Dermis microvascular lymphatic vessel endothelial cell (primary cell): ENCODE measurements at places on chromosomes 1 and 21.
A peak's percentile ranks its signal among the peaks of the same experiment; 100 is the strongest.

DNA sequence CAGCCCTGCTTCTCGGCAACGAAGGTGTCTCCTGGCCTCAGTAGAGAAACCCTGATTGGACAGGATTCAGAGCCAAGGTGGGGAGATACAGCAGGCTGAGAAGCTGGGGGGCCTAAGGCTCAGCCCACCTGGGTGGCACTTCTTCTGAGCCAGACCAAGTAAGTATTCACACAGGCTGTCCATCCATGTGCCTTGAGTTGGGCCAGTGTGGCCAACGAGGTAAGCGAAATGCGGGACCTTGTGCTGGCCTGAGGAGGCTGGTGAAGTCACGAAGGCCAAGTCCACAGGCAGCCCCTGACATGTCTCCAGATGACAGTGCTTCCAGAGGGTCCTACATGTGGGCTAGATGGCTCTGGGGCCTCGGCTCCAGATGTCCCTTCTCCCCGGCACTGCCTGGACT lies 91.4 kb downstream of the ITPKB start:
- no peak for DNase-seq

DNA sequence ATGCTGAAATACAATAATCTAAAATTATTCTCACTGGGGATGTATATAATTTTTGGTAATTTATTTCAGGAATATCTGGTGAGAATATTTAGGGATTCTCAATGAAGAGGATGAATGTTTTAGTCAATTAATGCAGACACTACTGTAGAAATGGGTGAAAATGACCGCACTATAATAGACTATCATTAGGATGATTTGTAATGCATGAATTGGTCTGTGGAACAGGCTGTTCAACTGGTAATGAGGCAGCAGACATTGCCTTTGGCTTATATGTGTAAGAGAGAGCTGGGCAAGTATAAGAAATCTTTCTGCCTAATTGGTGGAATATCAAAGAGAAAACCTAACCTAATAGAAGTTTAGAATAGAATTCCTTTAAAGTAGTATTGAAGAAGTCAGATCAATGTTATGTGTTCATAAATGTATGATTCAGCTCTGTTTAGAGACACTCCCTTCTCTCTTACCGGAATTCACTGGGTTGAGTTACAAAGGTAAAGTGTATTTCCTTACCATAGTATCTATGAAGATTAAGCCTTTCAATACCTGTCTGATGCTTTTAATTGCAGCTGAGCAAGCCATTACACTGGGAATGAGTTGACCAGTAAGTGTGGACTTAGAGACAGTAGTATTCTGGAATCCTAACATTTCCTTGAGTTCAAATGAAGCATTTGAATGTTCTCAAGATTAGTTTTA lies 274.5 kb downstream of the S1PR1 start:
- DNase-seq: no peak

GRCh38 chr1:175332515-175332914 lies 139.9 kb upstream of the KIAA0040 start:
- no peak for DNase-seq

DNA sequence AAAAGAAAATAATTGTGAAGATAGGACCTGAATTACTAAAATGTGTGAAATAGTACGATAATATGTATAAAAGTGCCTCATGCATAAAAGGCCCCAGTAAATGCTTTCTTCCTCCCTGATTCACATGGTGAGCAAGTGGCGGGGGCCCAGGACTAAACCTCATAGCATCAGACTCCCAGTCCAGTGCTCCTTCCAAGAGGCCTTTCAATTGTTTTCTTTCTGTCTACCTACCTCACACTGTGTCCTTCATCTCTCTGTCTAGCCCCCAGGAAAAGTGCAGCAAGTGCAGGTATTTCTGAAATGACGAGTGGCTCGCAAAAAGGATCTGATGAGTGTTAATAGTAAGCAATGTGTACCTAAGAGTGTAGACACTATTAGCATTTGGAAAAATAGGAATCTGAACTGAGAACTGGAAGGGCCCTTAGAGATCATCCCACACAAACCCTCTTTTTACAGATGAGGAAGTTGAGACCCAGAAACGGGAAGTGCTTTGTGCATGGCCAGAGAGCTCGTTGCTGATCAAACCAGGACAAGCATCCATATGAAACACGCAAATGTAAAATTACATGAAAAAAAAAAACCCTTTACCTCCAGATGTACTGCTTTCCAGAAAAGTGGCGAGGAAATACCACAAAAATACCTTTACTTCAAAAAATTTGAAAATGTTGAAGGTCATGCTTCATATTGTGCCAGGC lies 118.2 kb upstream of the HOOK1 start:
- no peak for DNase-seq

DNA sequence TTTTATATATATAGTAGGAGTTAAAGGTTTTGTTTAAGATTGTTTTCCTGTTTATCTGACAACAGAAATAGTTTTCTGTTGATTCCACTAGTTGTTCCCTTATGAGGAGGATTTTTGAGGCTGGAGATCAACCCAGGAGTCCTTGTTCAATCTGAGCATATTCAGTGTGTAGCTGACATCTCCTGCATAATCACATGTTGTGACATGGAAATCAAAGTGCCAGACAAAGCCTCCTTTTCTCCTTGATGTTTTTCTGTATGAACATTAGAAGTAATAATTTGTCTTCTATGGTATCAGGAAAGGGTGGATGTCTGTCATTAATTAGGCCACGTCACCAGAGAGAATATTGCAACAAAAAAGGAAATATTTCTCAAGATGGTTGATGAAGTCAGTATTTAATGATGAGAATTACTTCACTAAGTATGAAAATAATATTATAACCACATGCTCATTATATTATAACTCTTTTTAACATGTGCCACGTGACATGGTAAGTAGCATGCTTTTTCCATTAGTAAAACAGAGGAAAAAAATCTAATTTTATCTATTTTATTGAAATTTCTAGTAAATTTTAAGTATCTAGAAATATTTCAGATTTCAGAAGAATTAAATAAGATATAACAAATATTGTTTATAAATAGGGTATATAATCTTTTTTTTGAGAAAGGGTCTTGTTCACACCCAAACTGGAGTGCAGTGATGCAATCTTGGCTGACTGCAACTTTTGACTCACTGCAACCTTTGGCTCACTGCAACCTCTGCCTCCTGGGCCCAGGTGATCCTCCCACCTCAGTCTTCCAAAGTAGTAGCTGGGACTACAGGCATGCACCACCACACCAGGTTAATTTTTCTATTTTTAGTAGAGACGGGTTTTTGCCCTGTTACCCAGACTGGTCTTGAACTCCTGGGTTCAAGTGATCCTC lies 223.5 kb downstream of the HMCN1 start:
- DNase-seq: no peak

DNA sequence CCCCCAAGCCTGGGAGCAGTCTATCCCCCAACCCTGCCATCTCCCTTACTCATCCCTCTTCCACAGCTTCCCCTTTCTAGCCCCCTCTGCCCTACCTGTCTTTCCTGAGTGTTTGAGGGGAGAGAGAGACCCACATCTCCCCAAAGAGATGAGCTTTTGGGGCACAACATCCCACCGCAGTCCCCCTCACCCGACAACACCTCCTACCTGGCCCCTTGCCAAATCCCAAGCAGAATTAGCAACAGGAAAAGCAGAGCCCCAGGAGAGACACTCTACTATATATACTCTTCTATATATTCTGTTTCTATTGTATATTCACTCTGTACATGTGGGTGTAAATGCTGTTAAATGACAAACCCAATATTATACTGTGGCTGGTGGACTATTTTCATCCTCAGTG lies 9.9 kb upstream of the KCNC4 start:
- DNase-seq: no peak

- peak; percentile 54 for DNase-seq
These were observed 41.0 kb upstream of the DR1 start for GRCh38 chr1:93304716-93305138.
